ENCODE measurements at places on chromosomes 11 and 22.

- DNase-seq = no peak
Measured at GRCh38 chr11:30479899-30480298, 106.3 kb downstream of the MPPED2 start.

DNA sequence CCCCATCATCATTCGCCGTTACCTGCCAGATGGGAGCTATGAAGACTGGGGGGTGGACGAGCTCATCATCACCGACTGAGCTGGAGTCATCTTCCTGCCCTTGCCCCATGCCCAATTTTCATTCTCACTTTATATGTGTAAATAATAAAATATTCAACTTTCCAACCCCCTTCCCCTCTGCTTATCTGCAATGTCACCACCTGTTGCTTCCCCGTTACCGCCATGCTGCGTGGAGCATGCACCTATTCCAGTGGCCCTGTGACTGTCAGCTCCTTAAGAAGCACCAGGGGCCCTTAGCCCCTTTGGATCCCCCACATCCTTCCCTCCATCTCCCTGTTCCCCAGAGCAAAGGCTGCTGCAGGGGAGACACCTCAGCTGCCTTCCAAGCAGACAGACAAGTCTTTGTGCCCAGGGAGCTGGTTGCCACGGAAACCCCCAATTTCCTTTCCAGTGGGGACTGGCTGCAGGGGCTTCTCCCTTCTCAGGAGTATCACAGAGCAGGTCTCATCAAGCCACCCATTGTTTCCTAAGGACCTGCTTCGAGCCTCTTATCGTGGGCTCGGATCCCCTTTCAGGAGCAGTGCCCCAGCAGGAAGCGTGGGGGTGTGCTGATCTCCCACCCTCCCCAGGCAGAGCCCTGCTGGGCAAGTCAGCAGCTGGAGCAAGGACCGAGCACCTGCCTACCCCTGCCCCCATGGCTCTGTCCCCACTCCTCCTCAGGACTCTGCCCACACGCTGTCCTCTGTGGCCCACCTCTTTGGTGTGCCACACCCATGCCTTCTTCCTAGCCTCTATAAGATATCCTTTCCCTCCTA, 14.3 kb downstream of the POLR2F start:
- no peak for DNase-seq

GRCh38 chr11:112949781-112950575, 11.2 kb upstream of the NCAM1 start:
- DNase-seq = no peak

- DNase-seq = no peak
Measured at GRCh38 chr22:19972652-19973550, 31.3 kb upstream of the TXNRD2 start.

GRCh38 chr11:59356561-59356960, 2.1 kb upstream of the OR5AN1 start:
- no peak for DNase-seq

DNA sequence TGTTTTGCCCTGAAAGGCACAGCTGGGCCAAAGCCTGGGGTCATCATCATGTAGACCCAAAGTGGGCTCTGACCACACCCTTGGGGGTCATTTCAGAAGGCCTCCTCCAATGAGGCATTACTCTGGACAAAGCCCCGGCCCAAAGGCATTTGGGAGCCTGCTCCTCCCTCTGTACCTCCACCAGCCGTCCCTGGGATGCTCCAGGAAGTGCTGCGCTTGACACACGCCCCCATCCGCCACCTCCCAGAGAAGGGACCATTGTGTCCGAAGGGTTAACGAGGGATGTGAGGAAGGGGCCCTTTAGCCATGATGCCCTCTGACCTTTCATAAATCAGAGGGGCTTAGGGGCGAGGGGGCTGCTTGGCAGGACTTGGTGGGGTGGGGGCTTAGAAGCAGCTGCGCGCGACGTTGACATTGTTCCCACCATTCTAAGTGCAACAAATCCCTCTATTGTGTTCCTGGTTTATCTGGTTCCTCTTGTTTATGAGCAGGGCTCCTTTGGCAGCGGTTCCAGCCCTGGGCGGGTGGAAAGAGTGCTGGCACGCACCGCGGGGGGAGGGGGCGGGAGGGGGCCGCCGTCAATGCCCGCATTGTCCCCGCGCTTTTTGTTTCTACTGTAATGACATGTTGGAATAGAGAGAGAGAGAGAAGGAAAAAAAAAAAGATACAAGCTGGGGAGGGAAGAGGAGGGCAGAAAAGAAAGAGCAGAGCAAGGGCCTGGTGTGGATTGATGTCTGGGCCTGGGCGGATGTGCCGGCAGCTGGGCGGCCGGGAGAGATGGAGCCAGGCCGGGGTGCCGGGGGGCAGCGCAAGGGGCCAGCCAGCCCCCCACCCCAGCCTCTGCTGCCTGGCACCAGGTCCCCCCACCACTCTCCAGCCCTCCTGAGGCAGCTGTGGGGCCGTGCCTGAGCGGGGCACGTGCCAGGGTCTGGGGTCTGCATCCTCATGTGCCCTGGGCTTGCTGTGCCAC, 32.1 kb upstream of the SOX10 start:
- peak; percentile 34 for DNase-seq

- DNase-seq = no peak
Measured at GRCh38 chr11:86969258-86969657, 14.1 kb upstream of the FZD4 start.

GRCh38 chr11:61023966-61024295, 52.5 kb downstream of the CD6 start:
- DNase-seq = no peak

- DNase-seq = peak; percentile 72
Measured at GRCh38 chr22:37345863-37346504, 63.7 kb downstream of the CYTH4 start.

DNA sequence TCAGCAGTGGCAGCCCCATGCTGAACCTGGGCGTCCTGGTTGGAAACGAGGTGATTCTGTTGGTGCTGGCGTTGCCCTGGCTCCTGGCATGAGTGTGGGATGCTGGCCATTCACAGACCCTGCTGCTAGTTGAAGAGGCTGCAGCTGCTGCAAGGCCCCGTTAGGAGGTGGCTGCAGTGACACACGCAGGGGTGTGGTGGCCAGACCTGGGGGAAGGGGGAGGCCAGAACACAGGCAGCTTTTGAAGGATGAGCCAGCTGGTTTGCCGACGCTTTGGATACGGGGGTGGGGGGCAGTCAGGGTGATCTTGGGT, 77.2 kb downstream of the MORC2 start:
- DNase-seq = no peak

GRCh38 chr22:21797444-21798221, 62.0 kb upstream of the YPEL1 start:
- peak; percentile 62 for DNase-seq

DNA sequence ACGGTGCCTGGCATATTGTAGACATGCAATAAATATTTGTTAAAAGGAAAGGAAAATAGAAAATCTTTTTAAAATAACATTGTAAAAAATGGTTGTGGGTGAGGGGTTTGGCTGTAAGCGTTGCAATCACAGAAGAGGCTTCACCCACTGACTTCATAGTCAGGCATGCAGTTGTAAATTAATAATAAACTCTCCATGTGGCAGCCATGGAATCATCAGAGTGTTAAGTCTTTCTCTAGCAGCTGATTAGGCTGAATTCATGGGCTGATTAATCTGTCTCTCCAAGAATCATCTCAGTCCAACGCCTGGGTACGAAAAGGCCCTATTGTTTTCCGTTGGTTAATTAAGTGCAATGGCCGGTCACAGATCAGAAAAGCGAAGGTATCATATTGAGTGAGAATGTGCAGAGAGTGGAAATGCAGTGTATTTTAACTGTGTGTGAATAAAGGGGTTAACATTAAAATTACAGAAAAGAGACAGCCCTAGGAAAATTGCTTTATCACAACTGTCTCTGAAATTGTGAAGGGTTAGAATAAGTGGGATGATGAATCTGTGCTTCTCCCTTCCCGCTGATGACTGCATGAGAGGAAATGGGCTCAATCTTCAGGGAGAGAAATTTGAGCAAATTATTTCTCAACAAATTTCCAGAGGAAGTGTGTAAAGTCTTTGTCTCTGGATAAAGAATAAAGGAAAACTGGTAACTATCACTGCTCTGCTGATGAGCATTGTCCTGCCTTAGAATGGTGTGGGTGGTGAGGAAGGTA, 269.0 kb downstream of the FAM76B start:
- no peak for DNase-seq

- DNase-seq = no peak
Measured at GRCh38 chr22:48088926-48089536, 1326.6 kb downstream of the TBC1D22A start.

DNA sequence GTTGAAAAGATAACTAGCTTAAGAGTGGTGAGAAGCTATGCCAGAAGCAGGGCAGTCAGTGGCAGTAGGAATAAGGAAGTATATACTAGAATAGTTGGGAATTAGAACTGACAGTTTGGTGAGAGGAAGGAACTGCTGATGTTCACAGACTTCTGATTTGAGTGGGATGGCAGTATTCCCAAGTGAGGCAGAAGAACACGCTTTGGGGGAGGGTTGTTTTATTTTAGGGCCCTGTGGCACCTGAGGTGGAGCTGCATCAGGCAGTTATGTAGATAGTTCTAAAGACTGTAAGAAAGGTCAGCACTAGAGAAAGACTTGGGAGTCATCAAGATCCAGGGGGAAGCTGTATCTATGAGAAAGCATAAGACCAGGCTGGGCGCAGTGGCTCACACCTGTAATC, 66.3 kb upstream of the TNRC6B start:
- DNase-seq = no peak

- DNase-seq = no peak
Measured at GRCh38 chr11:7910286-7910788, 20.7 kb downstream of the OR10A6 start.

GRCh38 chr22:38172832-38173640, 8.6 kb downstream of the PLA2G6 start:
- no peak for DNase-seq

- no peak for DNase-seq
Measured at GRCh38 chr22:50507421-50507990, at the start of gene LMF2. LMF2 (minus strand) TSS chr22:50507702; CDS start chr22:50507675, 27 bp downstream.

DNA sequence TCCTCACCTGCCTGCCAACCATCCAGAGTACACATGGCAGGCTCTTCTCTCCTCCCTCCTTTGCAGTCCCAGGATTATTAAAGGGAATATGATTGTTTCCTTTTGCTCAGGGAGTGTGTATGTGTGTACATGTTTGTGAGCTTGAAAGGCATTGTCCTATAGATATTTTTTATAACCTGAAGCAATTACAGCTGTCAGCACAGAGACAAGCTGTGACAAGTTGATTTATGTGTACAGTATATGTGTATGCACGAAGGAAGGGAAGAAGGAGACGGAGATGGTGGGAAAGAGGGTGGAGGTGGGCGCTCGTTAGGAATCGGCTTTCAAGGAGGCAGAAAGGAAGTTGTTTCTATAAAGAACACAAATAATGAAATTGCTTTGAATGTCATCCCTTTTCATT, 537.0 kb downstream of the NTM start:
- DNase-seq = no peak

DNA sequence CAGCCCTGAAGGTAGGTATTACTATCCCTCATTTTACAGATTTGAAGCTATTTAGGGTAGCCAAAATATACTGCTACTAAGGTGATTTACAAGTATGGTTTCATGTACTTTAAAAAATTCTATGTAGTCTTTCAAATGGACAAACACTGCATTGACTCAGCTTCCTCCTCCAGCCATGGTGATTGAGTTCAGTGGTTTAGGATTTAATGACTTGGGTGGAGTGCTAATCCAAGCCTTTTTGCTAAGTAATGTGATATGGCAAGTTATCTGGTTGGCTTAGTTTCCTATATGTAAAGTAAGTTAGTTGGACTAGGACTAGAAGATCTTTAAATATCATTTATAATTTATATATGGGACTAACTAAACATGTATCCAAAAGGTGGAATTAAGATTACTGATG, 77.9 kb downstream of the ARHGAP20 start:
- DNase-seq = no peak

GRCh38 chr22:43819421-43819921, 7.4 kb upstream of the EFCAB6 start:
- no peak for DNase-seq

DNA sequence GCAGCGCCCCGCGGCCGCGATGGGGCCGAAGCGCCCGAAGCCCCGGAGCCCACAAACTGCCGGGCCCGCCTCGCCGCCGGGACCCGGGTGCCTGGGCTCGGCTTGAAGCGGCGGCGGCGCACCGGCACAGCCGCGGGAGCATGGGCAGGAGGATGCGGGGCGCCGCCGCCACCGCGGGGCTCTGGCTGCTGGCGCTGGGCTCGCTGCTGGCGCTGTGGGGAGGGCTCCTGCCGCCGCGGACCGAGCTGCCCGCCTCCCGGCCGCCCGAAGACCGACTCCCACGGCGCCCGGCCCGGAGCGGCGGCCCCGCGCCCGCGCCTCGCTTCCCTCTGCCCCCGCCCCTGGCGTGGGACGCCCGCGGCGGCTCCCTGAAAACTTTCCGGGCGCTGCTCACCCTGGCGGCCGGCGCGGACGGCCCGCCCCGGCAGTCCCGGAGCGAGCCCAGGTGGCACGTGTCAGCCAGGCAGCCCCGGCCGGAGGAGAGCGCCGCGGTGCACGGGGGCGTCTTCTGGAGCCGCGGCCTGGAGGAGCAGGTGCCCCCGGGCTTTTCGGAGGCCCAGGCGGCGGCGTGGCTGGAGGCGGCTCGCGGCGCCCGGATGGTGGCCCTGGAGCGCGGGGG, 346 bp downstream of the FJX1 start:
- peak; percentile 43 for DNase-seq

DNA sequence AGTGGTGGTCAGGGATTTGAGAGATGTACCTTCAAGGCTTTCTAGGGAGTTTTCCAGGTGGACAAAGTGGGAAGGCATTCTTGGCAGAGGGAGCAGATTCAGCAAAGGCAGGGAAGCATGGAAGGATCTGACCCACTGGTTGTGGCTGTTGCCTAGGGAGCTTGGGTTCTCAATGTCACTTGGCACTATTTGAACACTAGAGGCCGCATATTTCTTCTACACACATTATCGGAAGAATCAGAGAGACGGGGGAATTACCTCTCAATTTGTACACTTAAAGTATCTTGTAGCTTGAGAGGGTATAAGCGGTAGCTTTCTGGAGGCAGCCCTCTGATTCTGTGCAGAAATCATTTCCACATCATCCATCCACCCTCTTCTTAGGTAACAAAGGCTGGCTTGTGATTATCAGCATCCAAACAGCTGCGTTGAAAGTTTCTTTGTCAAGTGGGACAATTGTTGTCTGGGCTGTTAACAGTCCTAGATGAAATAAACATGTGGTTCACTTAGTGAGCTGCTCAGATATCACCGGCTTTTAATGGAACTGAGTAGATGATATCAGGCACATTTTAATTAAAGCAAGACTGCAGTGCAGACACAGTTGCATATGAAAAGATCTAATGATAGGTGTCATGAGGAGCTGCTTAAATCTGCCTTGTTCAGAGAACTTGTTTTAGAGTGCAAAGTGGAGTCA, 2.6 kb downstream of the NELL1 start:
- peak; percentile 4 for DNase-seq

GRCh38 chr11:74842967-74843366, 94.3 kb downstream of the RNF169 start:
- no peak for DNase-seq

Data from choroid plexus epithelial cell (primary cell).